ENCODE measurements at places on chromosomes 16 and 17. TPM values are rescaled to one million over a fixed set of nuclear protein-coding genes. Genes with fewer than 3 reads are reported as not detected.

The GAST gene
- total RNA-seq: not detected

The KRT32 gene
- not detected for total RNA-seq

The TENT4B gene
- 9.8 TPM for total RNA-seq

The BRD7 gene
- 45.1 TPM for total RNA-seq

The C1QTNF1 gene
- total RNA-seq: 31.8 TPM

The PPM1E gene
- total RNA-seq: 0.24 TPM

The NXPH3 gene
- not detected for total RNA-seq

The DNAAF1 gene
- not detected for total RNA-seq

The PKMYT1 gene
- total RNA-seq: 27.3 TPM

The C17orf75 gene
- 18.4 TPM for total RNA-seq

DNA sequence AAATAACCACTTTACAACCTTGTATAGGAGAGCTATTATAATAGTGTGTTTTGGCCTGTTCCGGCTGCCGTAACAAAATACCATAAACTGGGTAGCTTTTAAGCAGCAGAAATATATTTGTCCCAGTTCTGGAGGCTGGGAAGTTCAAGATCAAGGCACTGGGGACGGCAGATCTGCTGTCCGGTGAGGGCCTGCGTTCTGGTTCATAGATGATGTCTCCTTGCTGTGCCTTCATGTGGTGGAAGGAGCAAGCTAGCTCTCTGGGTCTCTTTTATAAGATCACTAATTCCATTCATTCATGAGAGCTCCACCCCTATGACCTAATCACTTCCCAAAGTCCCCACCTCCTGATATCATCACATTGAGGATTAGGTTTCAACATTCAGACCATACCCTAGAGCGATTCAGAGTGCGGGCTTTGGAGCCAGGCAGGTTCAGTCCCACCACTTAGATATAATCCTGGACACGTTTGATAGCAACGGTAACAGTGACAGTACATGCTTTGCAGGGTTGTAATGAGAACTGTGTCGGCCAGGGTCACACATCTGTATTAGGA, 76.2 kb upstream of the ZFHX3 start:
- no peak for DNase-seq

GRCh38 chr16:51949282-51949681, 597.7 kb downstream of the TOX3 start:
- DNase-seq: no peak

DNA sequence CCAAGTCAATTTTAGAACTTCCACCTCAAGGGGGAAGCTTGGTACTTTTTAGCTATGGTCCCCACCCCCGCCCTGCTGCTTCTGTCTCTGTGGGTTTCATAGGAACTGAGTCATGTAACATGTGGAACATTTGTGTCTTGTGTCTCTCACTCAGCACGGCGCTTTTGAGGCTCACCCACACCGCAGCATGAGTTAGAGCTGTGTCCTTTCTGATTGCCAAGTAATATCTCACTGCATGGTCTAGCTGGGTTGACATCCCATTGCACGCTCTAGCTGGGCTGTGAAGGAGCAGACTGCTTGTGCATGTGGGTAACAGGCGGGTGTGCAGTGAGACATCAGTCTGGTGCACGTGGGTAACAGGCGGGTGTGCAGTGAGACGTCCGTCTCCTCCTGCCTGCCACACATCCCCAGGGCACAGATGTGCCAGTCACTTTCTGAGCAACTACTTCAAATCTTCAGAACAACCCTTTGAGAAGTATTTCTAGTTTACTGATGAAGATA, 26.4 kb upstream of the SLC7A5 start:
- DNase-seq: peak; percentile 95

DNA sequence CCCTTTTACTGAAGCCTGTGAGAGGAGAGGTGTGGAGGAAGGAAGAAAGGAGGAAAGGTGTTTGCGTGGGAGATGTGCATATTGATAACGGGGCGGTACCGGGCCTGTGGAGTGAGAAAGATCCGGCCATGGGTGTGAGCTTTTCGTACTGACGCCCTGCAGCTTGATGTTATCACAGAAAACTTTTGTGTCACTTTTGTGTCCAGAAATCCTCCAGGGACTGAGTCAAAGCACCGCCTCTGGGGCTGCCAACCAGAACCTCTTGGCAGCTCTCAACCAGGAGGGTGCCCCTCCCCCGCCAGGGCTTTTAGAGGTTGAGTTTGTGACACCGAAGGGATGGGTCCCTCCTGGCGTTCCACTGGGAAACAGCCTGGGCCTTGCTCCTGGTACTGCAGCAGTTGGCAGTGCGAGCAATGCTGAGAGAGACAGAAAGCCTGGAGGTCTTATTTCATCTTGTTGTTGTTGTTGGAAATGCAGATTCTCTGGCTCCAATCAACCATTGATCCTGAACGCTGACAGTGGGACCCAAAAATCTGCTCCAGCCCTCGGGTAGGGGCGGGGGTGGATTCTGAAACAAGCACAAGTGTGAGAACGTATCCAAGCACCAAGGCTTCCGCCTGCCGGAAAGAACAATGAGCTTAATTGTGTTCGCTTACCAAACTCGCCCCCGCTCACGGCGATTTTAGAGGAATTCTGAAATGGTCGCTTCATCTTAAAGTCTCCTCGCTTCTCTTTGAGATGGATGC, 65.0 kb downstream of the CRISPLD2 start:
- peak; percentile 57 for DNase-seq

GRCh38 chr17:10354651-10355050, 18.2 kb downstream of the MYH13 start:
- DNase-seq: no peak

GRCh38 chr17:18257268-18257981, 1.1 kb downstream of the FLII start:
- peak; percentile 62 for DNase-seq

- DNase-seq: peak; percentile 60
These were observed 1.1 kb upstream of the NDUFAB1 start for GRCh38 chr16:23597003-23597756.

DNA sequence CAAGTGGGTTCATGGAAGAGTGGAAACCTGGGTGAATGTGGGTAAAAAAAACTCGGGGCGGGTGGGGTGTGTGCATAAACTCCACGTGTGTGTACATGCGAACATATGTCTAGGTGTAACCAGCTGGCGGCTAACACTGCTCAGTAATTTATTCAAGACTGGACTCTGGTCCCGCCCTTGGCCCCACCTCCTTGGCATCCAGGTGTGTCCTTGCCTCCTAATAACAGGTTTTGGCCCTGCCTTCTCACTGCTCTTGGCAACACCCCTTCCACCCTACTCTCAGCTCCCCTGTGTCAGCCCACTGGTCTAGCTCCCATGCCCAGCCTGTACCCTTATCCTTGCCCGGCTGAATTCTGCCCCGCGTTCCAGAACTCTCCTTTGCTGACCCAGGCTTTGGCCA, 8.3 kb downstream of the FLII start:
- no peak for DNase-seq

DNA sequence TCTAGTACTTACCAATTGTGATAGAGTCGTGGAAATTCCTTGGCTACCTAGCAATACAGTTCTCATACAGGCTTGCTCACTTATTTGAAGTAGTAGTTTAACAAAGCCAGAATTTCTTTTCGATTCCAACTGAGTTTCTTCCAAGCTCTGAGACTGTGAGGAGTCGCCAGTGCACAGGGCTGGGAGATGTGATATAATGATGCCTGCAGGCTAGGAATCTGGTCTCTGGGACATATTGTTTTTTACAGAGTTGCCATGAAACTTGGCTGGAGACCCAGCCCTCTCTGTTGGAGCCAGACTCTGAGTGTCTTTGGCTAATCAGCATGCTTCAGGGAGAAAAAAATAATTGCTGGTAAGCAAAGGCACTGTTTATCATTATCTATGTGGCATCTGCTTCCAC, 698.8 kb upstream of the GOT2 start:
- DNase-seq: peak; percentile 6

DNA sequence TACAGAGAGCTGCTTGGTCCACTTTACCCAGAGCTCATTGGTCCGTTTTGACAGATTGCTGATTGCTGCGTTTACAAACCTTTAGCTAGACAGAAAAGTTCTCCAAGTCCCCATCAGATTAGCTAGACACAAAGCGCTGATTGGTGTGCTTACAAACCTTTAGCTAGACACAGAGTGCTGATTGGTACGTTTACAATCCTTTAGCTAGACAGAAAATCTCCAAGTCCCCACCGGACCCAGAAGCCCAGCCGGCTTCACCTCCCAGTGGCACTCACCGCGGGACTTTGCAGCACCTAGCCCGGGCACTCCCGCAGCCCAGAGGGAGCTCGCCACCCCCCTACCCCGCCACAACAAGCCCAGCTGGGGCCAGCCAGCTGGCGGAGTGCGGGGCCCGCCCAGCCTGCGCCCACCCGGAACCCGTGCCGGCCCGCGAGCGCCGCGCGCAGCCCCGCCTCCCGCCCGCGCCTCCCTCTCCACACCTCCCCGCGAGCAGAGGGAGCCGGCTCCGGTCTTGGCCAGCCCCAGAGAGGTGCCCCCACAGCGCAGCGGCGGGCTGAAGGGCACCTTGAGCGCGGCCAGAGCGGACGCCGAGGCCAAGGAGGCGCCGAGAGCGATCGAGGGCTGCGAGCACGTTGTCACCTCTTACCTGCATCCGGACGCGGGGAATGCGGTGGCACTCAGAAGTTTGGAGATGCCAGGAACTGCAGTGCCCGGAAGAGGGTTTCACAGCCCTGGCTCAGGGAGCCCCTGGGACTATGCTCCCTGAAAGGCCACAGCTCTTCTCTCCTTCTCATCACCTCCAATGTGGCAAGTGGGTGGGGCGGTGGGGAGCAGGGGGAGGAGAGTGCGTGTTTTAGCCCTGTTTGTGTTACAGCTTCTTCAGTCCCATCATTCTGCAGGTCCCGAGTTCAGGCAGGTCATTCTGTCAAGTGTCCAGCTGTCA, 1504.5 kb downstream of the CDH11 start:
- no peak for DNase-seq

- peak; percentile 21 for DNase-seq
These were observed 125.0 kb downstream of the HS3ST3A1 start for GRCh38 chr17:13476720-13477119.

DNA sequence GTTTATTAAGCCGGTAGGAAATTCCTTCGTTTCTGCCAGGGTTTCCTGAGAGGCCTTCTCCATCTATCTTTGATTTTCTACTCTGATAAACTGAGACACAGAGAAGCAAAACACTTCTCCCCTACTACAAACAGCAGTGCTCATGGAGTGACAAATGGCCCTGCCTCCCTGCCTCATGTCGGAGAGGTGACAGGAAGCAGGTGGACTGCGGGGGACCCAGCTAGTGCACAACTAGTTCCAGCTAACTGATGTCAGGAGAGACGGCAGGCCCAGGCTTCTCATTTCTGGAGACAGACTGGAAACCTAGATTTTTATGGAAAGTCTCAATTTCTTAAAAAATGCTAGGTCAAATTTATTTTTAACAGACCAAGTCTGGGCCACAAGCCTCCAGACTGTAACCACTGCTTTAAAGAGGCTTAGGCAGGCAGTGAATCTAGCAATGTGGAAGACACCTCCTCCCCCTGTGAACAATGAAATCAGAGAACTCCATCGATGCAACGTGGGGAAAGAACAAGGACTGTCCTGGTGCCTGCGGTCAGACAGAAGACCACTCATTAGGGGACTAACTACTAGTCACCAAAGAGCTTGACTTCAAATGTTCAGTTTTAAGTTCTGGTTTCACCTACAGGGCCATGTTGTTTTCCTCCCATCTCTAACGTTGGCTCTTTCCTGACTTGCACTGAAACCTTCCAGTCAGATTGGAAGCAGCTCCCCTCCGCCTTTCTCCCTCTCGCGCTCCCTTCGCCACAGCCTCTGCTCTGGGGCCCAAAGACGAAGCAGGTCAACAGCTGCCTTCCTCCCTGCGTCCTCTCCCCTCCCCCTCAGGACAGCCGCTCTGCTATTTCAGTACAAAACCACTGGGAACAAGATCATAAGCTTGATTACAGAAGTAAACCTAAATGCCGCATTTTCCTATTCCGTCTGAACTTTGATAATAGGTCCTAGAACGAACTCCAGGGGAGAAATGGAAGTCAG, 17.6 kb downstream of the GTF3C1 start:
- DNase-seq: no peak

GRCh38 chr16:66354034-66354909, 12.2 kb upstream of the CDH5 start:
- no peak for DNase-seq

DNA sequence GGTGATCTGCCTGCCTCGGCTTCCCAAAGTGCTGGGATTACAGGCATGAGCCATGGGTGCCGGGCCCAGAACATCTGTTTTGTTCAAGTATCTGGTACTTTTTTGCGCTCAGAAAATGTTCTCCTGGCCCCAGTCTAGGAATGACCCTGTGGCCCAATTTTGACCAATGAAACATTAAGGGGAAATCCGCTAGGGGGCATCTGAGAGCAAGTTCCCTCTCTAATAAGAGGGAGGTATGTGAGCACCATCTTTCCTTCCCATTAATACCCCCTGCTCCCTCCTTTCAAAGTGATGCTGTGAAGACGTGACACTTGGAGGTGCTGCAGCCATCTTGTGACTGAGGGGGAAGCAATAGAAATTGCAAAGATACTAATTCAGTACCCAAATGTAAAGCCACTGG, 16.5 kb upstream of the CLEC3A start:
- peak; percentile 21 for DNase-seq

DNA sequence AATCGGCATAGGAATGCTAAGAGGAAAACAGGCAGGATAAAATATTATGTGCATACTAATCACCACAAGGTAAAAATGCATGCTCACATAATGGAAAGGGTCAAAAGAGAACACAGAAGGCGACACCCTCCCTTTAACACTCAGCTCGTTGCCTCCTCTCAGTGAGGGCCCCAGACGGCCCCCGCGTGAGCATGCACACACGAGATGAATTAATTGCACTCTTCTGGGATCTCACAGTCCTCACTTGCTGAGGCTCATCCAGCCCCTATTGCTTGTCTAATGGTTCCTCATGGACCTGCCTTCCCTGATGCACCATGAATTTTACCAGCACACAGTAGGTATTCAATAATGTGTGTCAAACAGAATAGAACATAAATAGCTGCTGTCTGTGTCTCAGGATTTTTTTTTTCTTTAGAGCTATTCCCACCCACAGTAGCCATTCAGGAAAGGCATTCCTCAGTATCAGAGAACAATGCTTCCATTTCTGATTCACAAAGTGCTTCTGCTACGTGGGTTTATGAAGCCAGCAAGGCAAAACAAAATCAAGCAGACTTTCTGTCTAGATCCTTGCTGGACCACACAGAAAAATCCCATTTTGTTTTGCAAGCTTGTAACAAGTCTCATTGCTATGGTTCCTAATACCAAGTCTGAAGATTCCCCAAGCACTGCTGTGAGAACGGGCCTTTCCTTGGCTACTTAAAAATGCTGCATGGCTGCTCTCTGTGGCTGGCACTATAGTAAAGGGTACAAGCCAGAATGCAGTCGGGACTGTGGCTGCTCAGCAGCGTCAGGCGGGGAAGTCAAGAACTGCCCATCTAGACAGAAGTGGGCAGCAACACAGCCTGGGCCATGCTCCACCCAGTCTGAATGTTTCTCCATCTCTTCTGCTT, 43.6 kb downstream of the TOM1L2 start:
- no peak for DNase-seq

GRCh38 chr17:78925234-78925633, at the start of gene TIMP2:
TIMP2 (minus strand) TSS chr17:78925387; CDS start chr17:78925088, 299 bp downstream.
- DNase-seq: peak; percentile 81

- DNase-seq: peak; percentile 91
These were observed 202.4 kb downstream of the AXIN2 start for GRCh38 chr17:65359016-65359415.
